Germinal center (tissue), 1 donor: ENCODE measurements at places on chromosomes 11 and 22.

DNA sequence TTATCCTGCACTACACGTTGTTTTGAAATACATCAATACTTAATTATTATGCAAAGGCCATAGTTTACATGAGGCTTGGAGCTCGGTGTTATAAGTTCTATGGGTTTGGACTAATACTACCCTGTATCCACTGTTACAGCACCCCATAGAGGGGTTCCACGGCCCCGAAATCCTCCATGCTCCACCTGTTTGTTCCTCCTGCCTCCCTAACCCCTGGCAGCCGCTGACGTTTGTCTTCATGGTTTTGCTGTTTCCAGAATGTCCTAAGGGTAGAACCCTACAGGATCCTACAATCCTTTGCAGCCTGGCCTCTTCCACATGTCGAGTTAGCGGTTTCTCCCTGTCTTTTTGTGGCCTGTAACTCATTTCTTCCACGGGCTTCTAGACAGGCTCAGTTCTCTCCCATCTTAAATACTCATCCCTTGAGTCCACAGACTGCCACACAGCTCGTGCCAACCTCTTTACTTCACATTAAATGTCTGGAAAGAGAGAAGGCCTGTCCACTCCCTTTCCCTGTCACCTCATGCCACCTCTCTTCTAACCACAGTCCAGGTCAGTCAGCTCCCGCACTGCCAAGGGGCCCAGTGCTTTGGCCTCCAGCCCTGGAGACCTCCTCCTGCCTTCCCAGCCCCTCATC is 42.4 kb upstream of the TH start:
- DNase-seq: no peak

- no peak for DNase-seq
Measured at GRCh38 chr22:50720301-50721256, 17.4 kb upstream of the ACR start.

GRCh38 chr11:67433536-67434394 is 3.7 kb downstream of the PTPRCAP start:
- no peak for DNase-seq

DNA sequence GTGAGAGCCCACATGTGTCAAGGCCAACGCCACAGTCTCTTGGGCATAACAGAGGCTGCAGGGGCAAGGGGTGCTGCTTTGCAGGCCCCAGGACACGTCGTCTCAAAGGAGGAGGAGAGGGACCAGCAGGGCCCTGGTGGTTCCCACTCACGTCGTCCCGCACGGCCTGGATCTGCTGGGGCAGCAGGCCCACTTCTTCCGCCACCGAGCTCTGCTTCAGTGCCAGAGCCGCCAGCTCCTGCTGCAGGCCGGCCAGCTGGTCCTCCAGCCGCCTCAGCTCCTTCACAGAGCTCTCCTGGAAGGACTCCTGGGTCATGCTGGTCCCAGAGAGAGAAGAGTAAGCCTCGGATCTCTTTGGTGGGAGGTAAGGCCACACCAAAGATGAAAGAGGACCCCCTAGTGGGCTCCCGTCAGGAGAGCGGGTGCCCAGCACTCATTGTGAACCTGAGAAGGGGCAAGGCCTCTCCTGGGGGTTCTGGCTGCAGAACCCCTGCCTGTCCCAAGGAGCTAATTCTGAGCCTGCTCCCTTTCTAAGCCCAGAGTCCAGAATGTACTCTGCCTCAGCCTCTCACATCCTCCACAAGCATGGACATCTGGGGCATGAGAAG is 15.6 kb downstream of the SUN2 start:
- DNase-seq: no peak

- peak; percentile 23 for DNase-seq
Measured at GRCh38 chr11:84501750-84502149, 1125.4 kb downstream of the DLG2 start.

DNA sequence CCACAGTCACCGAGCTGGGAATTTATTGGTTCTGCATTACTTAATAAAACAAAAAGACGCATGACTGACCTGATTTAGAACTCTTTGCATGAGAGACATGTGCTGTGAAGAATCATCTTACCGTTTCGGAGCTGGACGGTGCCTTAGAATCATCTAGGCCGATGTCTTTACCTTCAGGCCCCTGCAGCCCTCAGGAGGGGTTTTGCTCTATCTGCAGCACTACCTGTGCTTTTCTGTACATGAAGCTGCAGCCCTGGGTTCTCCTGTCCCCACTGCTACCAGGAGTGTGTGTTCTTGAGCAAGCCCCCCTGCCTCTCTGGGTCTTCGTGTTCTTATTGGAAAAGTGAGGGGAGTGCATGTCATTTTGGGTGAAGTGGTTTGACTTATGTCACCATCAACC is 94.0 kb upstream of the OR4B1 start:
- DNase-seq: no peak

GRCh38 chr22:29979777-29980321 is 96.9 kb downstream of the MTMR3 start:
- DNase-seq: no peak

GRCh38 chr22:35092406-35092805 is 26.4 kb downstream of the ISX start:
- DNase-seq: no peak
